ENCODE measurements at places on chromosomes 4 and X.
A peak's percentile ranks its signal among the peaks of the same experiment; 100 is the strongest.

- DNase-seq: no peak
These were observed 20.0 kb downstream of the EMCN start for GRCh38 chr4:100497791-100498190.

DNA sequence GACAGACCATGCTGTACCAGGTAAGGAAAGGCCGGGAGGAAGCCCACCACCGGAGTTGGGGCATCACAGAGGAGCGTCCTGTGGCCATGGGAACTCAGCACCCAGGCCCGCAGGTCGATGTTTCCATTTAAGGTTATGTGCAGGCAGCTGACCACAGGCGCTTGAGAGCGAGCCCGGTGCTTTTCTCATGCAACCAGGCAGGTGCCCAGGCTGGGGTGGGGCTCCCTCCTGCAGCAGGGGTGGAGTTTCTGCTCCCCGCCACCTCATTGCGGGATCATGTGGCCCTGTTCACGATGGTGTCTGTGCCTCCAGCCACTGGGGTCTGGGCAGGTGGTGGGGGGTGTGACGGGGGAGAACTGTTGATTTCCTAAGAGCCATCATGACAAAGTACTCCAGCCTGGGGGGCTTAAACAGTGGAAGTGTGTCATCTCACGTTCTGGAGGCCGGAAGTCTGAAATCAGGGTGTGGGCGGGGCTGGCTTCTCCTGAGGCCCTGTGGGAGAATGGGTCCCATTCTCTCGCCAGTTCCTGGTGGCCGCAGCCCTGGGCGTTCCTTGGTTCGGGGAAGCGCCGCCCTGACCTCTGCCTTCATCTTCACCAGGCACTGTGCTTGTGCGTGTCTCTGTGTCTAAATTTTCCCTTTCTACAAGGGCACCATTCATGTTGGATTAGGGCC lies 60.9 kb downstream of the CPZ start:
- DNase-seq: no peak

GRCh38 chr4:182730791-182731190 lies 186.4 kb downstream of the DCTD start:
- no peak for DNase-seq

- DNase-seq: no peak
These were observed 8.7 kb upstream of the SHOX start for GRCh38 chrX:621705-622503.

DNA sequence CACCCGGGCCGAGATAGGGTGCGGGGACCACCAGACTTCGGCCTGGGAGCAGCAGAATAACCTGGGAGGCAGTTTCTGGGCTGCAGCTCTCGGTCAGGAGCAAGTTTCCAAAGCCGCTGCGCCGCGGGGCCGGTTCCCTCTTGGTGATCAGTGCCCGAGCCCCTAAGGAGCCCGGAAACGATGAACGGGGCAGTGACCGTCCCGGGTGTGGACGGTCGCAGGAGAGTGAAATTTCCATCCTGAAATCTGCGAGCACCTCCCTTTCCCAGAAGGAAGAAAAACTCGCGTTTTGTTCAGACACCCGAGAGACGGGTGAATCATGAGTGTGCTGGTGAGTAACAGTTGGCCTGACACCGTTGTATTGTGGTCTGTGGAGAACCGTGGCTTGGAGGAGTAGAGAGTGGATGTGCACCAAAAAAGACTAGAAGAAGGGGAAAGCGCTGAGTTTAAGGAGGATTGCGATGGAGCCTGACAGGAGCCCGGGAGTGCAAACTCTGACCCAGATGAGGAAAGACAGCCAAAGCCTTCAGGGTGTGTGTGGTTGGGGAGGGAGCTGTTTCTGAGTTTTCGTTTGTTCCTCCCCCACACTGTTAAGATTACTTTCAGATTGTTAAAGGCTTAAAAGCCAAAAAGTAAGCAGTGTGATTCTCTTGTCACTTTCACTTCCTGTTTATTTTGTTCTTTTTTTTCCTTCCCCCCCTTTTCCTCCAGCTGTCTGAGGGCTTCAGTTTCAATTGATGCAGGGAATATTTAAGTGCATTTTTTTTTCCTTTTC lies 828 bp downstream of the MCUB start:
- peak; percentile 40 for DNase-seq

DNA sequence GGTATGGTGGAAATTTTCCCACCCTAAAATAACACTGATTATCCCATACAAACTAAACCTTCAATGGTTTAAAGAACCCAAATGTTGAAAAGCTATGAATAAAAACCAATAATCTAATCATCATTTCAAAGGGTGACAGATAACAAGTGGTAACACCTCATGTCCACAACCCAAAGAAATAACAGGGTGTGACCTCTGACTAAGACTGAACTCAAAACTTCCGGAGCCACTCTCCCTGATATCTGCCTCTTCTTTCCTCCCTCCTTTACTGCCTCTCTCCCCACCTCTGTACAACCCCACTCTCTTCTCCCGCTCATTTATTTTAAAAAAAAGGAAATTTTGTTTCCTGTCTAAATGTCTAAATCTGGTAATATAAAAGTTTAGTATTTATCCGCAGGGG lies 11.5 kb downstream of the FBXW7 start:
- no peak for DNase-seq

GRCh38 chr4:26766141-26766540 lies 94.5 kb upstream of the STIM2 start:
- no peak for DNase-seq

- DNase-seq: no peak
These were observed 8.4 kb downstream of the ATP10D start for GRCh38 chr4:47493238-47494123.

DNA sequence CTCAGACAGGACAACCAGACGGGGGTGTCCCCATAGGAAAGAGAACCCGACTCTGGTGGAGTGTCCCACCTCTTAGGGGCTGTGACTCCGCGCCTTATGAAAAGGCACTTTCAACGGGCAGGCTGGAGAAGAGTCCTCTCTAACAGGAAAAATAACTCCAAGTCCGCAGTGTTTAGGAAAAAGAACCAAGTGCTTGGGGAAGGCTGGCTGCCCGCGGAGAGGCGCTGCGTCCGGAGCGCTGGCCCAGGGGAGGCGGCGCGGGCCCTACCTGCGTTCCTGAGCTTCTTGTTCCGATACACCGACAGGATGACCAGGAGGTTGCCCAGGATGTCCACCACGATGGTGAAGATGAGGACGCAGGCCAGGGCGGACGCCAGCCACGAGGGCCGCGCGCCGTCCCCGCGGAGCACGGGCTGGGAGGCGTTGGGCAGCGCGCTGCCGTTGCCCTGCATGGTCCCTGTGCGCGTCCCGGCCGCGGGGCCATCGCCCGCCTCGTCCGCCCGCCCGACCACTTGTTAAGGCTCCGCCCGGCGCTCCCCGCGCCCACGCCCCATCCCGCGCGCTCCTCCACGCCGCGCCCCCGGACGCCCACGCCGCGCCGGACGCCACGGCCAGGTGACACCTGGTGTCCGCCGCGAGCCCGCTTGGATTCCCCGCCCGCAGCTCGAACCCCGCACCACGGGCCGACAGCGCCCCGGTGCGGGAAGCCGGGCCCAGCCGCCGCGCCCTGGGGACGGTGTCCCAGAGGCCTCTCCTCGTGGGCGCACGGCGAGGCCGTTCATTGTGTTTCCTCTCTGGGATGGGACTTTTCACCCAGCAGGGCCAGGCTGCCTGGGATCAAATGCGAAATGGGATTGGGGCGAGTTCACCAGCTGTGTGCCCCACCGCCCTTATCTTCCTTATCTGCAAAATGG lies at the start of gene MTNR1A:
MTNR1A (minus strand) TSS at position 654 of the 914 bp plus-strand sequence; CDS start at position 452, 202 bp downstream.
- DNase-seq: no peak

- no peak for DNase-seq
These were observed 89.7 kb downstream of the ARHGAP10 start for GRCh38 chr4:147821555-147821954.

GRCh38 chr4:40205259-40206198 lies 8.7 kb downstream of the RHOH start:
- no peak for DNase-seq

DNA sequence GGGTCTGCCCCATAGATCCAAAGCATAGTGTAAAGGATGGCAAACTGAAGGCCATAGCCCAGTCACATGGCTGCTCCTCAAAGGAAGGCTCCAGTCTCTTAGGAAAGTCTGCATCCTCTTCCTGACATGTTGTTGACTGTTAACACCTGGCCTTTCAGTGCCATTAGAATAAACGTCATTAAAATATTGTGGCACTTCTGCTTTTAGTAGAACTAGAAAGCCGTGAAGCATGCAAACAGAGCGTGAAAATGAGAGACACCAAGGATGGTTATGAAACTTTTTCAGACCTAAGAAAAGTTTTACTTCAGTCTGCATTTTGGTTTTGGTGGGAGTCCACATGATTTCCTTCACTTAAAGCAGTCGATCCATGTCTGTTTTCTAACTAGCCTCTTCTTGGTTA lies 41.1 kb upstream of the AFF2 start:
- no peak for DNase-seq

- DNase-seq: peak; percentile 13
These were observed 45.2 kb upstream of the CLCN4 start for GRCh38 chrX:10111364-10112148.

DNA sequence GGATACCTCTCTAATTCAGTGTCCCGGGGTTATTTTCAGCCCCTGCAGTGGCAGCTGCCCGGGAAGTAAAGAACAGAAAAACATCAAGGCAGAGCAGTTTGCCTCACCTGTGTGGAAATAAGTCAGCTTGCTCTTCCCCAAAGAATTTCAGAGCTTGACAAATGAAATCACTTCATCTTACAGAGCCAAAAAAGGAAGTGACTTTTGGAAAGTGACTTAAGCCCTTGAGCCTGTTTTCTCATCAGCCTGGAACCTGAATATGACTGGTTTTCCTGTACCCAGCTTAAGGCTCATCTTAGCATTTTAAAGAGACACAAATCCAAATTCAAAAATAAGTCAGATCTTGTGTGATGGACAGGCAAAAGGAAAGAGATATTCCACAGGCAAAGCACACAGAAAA lies 211.6 kb downstream of the RCHY1 start:
- DNase-seq: no peak

DNA sequence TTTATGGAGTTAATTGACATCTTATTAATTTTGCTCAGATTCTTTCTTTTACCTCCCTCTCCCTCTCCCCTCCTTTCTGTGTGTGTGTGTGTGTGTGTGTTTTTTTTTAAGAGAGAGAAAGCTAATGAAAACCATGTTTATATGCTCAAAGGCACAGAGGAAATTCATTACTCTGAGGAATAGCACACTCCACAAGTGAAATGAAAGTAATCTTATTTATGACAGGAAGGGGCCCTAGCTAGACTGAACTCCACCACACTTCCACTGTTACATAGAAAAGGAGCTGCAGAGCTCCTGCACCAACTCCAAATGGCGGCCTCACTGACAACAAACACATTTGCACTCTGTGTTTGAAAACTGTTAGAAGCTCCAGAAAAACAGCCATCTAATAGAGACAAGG lies 150.6 kb downstream of the RASL11B start:
- DNase-seq: no peak

- DNase-seq: no peak
These were observed 28.4 kb upstream of the SLC10A7 start for GRCh38 chr4:146550161-146550560.

DNA sequence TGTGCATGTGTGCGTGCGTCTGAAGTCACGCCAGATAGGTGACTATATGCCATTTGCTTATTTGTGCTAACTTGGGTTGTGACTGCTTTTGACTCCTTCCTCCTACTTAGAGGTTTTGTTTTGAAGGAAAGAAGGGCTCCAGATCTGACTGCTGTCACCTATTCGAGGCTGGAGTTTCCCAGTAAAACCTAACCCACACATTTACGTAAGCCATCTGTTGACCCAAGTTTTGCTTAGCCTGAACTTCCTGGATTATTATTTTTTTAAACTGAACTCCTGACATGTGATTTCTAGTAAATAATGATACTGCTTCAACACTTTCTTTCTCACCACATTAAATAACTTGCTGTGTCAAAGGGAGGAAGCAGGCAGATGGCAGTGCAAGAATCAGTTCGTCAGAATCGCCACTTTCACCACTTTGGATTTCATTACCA lies 41.5 kb downstream of the DTHD1 start:
- DNase-seq: peak; percentile 6

DNA sequence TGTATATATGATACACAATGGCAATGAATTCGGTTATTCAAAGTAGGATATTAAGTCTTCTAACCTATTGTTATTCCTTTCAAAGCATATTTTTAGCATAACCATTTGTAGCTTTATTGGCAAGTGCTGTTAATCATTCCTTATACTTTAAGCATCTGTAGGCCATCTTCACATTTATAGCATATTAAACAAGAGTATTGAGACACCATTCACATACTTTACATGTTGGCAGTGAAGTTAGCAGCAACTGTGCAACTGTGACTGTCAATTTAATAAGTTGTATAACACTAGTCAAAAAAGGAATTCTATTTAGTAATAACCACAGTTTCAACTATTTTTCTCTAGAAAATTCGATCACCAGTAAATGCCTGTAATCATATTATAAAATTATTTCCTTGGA lies 107.3 kb upstream of the MYOZ2 start:
- no peak for DNase-seq

GRCh38 chrX:47361538-47362511 lies 8.6 kb upstream of the ZNF157 start:
- DNase-seq: no peak

DNA sequence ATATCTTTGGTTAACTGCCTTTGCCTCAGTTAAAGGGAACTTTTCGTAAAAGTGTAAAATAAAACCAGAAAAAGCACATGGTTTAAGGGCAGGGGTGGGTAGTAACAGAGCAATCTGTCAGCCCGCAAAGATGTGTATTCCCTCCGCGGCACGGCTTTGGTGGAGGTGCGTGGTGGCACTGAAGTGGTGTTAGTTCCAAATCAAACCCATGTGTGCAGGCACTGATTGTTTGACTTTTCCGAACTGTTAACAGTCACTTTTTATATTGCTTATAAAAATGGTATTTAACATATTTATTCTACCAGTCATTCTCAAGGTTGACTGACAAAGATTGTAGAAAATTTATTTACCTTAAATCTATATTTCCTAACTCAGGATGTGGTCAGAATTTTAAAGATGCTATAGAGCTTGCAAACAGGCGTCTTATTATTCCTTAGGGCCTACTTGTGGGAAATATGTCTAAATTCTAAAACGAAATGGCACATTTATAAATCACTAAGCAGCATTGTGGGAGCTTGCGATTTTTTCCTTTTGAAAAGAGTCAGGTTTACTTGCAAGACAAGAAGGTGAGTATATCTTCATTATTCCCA lies 272.7 kb upstream of the PCDH18 start:
- no peak for DNase-seq

DNA sequence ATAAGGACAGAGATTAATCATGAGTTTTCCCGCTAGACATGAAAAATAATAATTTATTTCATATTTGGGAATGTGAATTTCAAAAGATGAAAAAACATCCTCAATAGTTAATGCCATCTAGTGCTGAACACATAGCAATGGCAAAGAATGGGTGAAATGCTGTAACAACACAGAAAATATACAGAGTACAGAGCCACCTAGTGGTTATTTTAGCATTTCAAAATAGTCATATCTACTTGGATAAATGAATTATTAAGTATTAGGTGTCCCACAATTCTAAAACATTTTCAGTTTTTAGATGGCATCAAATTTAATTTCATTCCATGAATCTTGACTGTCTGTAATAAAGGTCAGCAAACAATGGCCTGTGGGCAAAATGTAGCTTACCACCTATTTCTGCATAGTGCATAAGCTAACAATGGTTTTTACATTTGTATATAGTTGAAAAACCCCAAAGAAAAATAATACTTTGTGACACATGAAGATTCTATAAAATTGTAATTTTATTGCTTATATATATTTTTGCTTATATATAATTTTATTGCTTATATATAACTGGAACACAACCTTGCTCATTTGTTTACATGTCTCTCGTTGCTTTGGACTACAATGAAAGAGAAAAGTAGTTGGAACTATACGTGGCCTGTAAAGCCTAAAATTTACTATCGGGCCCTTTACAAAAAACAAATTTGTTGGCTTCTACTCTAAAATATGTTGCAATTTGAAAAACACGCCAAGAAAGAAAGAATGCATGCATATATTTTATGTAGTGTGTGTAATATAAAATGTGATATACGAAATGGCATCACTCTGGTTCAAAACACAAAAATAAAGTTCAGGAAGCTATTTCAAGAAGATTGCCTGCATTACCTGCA lies 99.1 kb upstream of the FAM47C start:
- no peak for DNase-seq
